ENCODE measurements at places on chromosomes 5 and 9.

- no peak for DNase-seq
Measured at GRCh38 chr5:165137701-165138100, 1632.3 kb downstream of the MAT2B start.

GRCh38 chr9:108854094-108854493, 1.7 kb downstream of the ACTL7B start:
- DNase-seq = no peak

DNA sequence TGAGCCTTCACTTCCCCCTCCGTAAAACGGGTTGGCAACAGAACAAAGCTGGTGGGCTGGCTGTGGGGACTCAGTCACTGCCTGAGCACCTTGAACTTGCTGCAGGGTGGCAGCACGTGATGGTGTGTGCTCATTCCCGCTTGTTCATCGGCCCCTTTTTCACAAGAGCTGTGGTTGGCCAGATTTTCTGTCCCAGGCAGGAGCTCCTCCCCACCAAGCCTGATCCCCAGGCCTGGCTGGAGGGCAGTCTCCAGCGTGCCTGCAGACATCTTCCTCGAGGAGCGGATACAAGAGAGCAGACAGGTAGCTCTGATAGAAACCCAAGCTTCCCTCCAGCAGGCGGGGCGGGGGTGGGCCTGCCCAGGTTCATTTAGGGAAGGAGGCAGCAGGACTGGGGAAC, 61.9 kb upstream of the ORM1 start:
- no peak for DNase-seq

DNA sequence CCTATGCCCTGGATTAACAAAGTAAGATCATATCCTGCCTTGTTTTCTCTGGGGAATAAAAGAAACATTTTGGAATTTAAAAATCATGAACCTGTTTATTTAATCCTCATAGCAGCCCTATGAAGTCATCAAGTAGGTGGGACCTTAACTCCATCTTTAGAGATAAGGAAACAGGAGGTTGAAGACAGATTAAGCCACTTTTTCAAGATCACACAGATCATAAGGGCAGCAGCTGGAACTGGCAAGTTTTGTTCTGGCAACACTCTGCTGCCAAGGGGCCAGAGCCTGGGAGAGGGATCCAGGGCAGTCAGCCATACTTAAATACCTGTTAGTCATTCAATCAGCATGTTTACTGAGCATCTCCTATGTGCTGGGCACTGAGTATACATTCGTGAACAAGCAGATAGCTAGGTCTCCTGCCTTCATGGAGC, 63.7 kb downstream of the SLC1A1 start:
- DNase-seq = no peak

DNA sequence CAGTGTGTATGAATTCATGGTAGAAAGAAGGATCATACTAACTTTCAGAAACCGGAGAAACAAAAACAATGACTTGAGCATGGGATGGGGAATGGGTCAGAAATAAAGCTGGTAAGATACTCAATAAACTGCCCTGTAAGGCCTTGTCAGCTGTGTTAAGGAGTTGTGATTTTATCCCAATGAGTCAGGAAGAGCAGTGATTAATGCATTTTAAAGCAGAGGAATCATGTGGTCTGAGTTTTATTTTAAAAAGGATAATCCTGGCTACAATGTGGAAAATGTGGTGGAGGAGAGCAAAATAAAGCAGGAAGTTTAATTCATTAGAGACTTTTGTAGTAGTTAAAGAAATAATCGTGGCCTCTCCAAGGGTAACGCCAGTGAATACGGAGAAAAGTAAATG, 28.7 kb downstream of the DHX29 start:
- DNase-seq = no peak

DNA sequence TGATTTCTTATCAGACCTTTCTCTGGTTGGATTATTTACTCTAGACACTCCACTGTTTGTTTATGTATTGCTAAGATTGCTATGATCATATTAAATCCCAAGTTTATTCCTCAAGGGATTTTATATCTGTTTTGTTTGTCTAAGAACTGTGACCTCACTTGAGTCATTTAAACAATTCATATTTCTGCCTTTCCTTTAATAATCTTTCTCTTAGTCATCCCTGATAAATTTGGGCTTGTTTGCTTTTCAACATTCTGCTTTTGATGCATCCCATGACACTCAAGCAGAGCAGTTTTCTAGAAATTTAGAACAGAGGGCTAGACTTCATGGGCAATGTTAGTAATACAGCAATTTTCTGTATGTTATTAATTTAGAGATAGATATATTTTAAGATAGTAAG, 231.6 kb upstream of the TNC start:
- DNase-seq = no peak

GRCh38 chr5:100634937-100635534, 99.9 kb downstream of the FAM174A start:
- no peak for DNase-seq

GRCh38 chr5:80191991-80192398, 63.9 kb downstream of the SERINC5 start:
- DNase-seq = peak; percentile 66

- no peak for DNase-seq
Measured at GRCh38 chr5:180555168-180555921, 36.0 kb downstream of the SCGB3A1 start.

DNA sequence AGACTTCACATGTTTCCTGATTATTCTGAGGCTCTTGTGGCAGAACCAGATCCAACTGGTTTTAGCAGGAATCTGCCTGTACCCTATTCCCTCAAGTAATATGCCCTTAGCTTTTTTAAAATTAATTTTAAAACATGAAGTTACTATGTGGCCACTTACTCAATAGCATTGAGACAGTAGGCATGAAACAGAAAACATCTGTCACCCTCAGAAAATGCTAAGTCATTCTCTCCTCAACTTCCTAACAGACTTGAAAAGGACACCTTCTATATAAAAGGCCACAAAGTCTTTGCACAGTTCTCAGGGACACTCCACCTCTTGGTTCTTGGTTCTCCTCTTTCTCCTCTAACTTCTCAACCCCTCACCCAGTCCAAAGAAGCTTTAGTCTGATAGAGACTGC, 277.8 kb downstream of the RAB3C start:
- DNase-seq = no peak

GRCh38 chr5:7075470-7075869, 320.5 kb upstream of the ADCY2 start:
- DNase-seq = no peak

DNA sequence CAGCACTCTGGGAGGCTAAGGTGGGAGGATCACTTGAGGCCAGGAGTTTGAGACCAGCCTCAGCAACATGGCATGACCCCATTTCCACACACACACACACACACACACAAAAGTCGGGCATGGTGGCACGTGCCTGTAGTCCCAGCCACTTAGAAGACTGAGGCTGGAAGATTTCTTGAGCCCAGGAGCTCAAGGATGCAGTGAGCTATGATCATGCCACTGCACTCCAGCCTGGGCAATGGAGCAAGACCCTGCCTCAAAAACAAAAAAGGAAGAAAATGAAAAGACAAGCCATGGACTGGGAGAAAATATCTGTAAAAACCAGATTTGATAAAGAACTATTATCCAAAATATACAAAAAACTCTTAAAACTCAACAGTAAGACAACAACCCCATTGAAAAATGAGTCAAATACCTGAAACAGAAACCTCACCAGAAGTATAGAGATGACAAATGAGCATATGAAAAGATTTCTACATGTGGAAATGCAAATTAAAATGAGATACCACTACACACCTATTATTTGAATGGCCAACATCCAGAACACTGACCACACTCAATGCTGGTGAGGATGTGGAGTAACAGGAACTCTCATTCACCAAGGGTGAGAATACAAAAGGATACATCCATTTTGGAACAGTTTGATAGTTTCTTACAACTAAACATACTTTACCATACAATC, 24.7 kb downstream of the DNAJA1 start:
- DNase-seq = no peak

- no peak for DNase-seq
Measured at GRCh38 chr5:148146487-148146886, 21.9 kb upstream of the SPINK14 start.

DNA sequence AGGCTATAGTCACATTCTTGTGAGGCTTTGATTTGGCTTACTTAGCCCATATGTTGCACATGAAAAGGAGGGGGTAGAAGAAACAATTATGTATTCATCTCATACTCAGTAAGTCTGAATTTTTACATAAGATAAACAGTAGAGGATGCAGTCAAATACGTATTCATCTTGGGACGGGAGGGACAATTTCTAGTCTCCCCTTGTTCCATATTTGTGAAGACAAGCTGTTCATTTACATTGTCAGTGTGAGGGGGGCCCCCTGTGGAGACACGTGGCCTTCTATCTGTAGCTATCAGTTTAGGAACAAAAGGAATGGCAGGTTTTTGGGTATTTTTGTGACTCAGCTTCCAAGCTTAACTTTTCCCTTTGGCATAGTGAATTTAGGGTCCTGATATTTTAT, 49.2 kb upstream of the PPP1R2B start:
- peak; percentile 7 for DNase-seq

DNA sequence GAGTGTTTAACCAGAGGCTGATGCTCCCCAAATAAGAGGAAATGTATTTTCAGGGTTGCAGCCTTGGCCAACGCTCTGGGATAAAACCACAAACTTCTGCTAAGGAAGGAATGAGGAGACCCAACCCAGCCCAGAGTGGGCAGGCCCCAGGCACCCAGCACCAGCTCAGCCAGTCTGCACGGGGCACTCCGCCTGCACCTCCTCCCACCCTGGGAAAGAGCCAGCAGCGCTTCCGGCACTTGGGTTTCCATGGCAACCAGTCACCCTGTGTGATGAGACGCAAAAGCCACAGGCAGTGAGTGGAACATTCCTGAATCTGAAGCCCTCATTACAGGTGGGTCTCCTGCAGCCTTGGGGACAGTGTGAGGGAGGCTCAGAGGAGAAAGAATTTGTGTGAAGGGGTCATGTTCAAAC, 85.2 kb upstream of the ZBTB43 start:
- no peak for DNase-seq
